ENCODE measurements at places on chromosomes 6 and 20.

- DNase-seq: no peak
Measured at GRCh38 chr20:24672886-24673677, 203.7 kb downstream of the SYNDIG1 start.

GRCh38 chr6:138387577-138388368 lies 10.1 kb downstream of the SMIM28 start:
- DNase-seq: no peak

GRCh38 chr6:150874179-150874578 lies 8.7 kb downstream of the MTHFD1L start:
- no peak for DNase-seq

GRCh38 chr20:9966966-9967365 lies 67.8 kb upstream of the ANKEF1 start:
- DNase-seq: no peak

DNA sequence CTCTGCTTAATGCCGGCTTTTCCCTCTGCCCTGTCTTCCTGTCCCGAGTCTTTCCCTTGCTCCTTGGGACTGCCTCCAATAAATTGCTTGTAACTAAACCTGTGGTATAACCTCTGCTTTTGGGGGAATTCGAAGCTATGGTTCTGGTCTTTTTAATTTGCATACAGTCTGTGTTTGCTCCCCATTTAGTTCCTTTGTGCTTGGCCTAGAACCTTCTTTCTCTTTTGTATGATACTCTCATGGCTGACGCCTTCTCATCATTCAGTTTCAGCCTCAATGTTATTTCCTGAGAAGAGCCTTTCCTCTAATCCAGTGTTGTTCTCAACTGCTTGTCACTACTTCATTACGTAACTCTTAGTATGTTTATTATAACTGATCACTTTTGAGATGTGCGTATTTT lies 248.0 kb downstream of the PHF3 start:
- DNase-seq: no peak

DNA sequence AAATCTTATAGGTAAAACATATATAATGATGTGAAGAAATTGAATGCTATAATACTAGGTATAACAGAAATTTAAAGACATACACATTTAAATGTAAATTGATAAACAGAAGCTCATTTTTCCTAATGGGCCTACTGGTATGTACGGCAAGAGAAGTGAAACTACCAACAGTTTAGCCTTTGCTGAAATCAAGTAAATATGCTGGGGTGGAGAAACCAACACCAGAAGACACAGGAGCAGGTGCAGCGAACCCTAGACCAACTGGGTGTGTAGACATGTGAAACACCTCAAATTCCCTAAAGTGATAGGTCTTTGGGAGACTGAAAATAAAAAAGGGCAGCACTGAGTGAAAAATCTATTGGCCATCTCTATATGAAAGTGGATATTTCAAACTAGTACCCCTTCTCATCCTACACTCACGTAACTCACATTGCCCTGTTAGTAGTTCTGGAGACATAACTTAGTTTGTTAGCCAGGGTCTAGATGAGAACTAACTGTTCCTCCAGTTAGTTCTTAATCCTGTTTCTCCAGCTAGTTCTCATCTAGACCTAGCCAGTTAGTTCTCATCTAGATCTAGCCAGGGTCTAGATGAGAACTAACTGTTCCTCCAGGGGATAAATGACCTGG lies 53.1 kb downstream of the SLC35D3 start:
- DNase-seq: no peak

- DNase-seq: no peak
Measured at GRCh38 chr6:29531668-29532067, 27.9 kb downstream of the UBD start.

DNA sequence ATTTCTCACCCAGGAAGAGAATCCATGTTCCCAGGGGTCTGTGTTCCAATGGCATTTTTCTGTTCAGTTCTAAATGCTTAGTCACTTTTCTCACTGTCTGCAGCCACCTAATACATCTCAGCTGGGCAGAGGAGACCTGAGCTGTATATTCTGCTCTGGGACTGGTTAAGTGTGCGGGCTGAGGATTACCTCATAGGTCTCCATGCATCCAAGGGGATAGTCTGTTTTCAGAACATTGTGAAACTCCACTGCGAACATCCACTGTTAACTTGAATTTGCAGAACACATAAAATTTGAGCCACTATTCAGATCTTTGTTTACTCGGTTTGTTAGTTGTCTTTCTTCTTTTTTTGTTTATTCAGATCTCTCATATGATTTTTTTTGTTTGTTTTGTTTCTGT lies 947.1 kb downstream of the TFAP2A start:
- DNase-seq: no peak

- DNase-seq: no peak
Measured at GRCh38 chr6:17354700-17355403, 38.5 kb upstream of the CAP2 start.

- no peak for DNase-seq
Measured at GRCh38 chr20:4329232-4329631, 313.9 kb upstream of the RNF24 start.

- no peak for DNase-seq
Measured at GRCh38 chr20:10297684-10298240, 79.1 kb downstream of the SNAP25 start.

GRCh38 chr20:49583669-49584417 lies 15.9 kb upstream of the PTGIS start:
- DNase-seq: peak; percentile 78

DNA sequence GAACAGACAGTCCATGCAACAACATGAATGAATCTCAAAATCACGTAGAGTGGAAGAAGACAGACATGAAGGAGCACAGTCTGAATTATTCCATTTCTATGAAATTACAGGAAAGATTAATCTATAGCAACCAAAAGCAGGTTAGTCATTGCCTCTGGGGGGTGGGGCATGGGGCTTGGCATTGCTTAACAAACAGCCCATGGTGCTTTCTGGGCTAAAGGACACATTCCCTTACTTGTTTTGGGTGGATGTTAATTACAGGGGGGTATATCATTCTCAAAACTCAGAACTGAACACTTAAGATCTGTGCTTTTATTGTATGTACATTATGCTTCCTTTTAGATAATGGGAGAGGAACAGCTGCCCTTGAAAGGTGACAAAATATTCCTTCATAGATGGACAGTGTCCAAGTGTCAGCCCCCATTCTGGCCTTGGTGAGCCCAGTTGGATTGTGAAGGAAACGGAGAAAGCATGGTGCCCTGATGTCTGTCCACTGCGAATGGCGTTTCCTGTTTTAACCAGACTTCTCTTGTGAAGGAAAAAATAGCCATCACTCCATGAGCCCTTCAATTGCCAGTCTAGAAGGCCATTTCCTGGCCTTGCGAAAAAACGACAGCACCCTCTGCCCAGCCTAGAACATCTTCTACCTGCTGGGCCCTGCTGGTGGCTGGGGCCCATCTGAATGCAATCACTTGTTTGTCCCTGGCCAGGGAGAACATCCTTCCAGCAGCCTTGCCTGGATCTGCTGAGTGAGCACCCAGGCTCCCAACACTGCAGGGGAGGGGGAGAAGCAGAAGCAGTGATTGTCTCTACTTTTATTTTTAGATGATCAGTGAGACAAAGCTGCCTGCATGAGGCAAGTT lies 179.7 kb downstream of the BCAS1 start:
- no peak for DNase-seq

DNA sequence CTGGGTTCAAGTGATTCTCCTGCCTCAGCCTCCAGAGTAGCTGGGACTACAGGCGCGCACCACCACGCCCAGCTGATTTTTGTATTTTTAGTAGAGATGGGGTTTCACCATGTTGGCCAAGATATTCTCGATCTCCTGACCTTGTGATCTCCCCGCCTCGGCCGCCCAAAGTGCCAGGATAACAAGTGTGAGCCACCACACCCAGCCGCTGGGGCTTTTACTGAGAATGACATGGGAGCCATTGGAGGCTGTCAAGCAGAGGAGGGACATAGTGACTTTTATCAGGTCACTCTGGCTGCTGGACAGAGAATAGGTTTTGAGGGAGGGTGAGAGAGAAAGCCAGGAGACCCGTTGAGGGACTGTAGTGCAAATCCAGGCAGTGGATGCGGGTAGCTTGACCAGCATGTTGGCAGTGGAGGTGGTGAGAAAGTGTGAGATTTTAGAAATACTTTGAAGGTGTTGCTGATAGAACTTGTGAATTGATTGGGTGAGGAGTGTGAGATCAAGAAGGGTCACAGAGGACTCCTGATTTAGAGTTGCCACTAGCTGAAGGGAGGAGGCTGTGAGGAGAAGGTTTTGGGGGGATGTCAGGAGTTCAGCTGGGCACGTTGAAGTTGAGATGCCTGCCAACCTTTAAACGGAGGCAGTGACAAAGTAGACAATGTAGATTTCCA lies 14.7 kb downstream of the ZNF341 start:
- no peak for DNase-seq

DNA sequence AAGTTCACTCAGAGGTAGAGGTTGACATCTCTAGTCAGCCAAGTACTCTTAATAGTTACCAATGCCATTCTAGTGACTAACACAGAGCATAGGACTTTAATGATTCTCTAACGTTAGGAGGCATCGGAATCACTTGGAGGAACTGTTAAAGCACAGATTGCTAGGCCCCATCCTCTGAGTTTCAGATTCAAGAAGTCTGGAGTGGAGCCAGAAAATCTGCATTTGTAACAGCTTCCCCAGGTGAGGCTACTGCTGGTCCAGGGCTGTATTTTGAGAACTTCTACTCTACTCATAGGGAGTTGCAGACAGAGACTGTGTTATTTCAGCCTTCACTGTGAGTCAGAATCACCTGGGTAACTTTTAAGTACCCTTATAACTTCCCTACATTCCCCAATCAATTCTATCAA lies 5.7 kb downstream of the LMBRD1 start:
- no peak for DNase-seq

GRCh38 chr20:22836877-22837276 lies 198.2 kb upstream of the SSTR4 start:
- DNase-seq: no peak

- DNase-seq: no peak
Measured at GRCh38 chr6:108117427-108118358, 43.2 kb upstream of the OSTM1 start.

DNA sequence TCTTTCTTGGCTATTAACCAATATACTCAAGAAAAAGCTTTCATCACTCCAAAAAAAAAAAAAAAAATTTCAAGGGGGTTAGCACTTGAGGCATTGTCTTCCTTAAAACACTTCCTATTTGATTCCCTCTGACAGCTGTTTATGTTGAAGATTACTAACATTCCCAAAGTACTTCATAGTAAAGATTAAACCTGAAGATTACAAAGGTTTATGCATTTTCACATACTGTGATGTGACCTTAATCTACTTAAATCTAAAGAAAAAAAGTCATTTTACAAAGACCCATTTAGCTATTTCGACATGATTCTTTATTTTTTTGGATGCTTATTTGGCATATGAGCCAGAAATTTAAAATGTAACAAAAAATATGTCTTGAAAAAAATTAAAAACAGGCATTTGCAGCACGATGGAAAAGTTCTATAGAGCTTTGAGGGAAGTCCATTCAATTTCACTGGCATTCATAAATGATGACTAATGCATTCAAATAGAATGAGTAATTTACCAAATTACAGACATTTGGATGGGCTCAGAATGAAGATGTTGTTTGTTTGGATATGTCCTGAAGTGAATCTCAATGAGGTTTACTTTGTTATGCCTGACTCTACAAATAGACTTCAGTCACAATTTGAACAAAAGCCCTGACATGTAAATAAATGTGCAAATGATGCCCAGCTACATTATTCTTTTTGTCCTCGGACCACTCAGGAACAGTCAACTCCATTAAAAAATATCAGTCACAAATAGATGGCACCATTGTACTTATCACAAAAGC lies 674.6 kb upstream of the MARCKS start:
- DNase-seq: no peak

DNA sequence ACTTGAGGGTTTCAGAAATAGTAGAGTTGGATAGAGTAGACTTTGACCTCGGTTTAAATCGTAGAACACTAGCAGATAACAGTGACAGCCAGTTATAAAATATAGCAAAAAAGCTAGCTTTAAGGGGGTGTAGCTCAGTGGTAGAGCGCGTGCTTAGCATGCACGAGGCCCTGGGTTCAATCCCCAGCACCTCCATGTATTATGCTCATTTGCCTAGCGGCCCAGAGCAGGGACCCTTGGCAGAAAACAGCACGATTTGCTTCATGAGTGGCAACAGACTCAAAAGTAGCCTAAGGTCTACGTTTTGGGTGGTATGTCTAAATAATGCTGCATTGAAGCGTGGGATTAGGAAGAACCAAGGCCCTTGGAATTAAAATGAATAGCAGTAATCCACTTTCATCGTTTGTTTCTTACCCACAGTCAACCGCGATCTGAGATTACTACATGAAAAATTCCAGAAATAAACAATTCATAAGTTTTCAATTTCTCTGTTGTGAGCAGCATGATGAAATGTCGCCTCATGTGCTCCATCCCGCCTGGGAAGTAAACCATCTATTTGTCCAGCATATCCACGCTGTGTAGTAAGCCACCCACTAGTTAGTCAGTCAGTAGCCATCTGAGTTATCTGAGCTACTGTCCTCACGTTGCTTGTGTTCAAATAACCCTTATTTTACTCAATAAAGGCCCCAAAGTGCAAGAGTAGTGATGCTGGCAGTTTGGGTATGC lies 184.9 kb downstream of the GPX5 start:
- no peak for DNase-seq

DNA sequence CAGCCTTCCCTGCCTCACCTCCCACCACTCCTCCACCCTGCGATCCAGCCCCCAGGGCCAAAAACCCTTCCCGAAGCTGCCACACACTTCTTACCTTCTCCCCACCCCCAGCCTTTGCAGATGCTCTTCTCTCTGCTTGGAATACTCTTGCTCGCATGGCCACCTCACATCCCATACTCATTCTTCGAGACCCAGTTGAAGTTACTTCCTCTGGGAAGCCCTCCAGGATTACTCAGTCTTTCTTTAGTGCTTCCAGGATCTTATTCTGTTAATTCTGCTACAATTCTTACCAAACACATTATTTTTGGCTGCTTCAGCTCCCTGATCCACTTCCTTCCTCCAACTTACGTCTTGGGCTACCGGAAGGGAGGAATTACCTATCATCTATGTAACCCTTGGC lies 54.3 kb downstream of the CD40 start:
- no peak for DNase-seq

DNA sequence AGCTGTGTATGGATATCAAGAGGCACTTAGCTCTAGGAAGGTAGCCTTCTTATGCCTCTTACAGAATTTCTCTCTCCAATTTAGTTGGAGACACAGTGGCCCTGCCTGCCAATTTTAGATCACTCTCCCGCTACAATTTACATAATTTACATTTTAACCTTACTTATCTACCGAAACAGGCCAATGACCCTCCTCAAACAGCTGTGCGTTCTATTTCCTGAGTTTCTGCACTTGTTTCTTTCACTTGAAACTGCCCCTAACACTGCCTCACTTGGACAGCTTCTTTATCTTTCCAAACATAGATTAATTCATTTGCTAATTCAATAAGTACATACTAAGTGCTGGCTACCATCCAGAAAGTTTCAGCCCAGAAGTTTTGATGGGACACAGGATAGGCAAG lies 52.9 kb upstream of the HDDC2 start:
- no peak for DNase-seq

- DNase-seq: no peak
Measured at GRCh38 chr20:25014816-25015215, 22.3 kb upstream of the APMAP start.

DNA sequence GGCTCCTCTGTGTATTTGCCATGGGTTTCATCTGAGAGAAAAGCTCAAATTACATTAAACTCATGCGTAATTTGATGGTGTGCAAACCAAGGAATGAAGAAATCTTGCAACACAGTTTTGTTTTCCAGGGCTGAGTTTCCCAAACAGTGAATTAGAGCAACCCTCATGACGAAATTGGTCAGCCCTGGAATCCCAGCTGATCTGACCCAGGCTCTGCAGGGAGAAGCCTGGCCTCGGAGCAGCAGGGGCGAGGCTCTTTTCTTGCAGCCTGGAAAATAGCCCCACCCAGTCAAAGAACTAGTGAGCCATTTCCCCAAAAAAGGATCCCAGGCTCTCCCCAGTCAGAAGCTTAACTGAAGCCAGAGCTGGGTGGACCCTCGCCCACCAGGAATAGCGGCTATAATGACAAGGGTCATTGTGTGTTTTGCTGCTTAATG lies 107.3 kb upstream of the SNX9 start:
- peak; percentile 60 for DNase-seq

Measured in forelimb muscle (tissue), 1 donor.